ENCODE measurements at places on chromosomes 3 and 15.

- DNase-seq, result no peak
Measured at GRCh38 chr15:79680720-79681119, 216.1 kb downstream of the MTHFS start.

DNA sequence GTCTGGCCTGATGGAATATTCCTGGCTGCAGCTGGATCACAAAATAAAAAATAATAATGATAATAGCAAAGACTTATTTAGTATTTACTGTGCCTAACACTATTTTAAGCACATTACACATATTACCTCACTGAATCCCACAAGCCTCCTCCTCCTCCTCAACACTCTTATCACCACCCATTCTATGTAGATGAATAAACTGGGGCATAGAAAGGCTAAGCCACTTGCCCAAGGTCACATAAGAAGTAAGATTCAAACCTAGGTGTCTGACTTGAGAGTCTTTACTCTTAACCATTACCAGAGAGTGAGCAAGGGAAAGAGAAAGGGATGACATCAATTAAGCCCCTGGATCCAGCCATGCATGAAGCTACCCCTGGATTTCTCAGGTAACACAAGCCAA lies 493.1 kb downstream of the SHQ1 start:
- no peak for DNase-seq

DNA sequence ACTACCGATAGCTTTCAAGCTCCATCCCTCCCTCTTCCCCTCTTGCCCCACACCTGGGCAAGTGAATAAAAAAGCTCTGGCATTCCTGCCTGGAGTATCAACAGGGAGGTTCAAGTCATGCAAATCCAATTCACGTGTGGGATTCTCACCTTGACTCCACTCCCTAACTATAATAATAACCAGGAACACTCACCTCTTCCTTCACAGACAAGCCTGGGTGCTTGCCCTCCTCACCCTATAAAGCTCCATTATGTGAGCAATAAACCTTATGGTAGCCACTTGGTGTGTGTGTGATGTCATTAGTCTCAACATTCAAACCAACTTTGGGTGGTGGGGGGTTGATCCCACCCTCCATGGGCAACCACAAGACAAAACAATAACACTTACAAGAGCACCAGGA lies 16.6 kb downstream of the CHDH start:
- no peak for DNase-seq

- no peak for DNase-seq
Measured at GRCh38 chr15:70653426-70653825, 109.9 kb downstream of the UACA start.

GRCh38 chr15:52085299-52085698 lies 27.3 kb downstream of the BCL2L10 start:
- no peak for DNase-seq
